IPS-NIHi11 (cell line): ENCODE measurements at places on chromosomes 3 and 15.

GRCh38 chr3:127492426-127492825, 98.1 kb downstream of the TPRA1 start:
- no peak for DNase-seq

DNA sequence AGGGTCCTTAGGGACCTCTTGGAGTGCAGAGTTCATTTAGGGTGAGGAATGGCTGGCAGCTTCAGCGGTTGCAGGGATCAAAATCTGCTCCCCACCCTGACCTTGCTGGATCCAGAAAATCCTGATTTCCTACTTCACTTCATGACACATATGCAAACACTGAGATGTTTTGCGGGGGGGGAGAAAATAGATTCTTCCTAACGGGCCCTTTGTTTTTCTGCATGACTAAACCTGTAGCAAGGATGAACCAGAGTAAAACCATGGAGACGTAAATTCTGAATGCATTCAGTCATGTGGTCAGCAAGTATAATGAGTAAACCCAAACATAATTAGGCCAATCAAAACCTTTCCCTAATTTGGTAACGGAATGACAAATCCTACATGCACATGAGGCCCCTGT, 20.0 kb upstream of the RBP1 start:
- no peak for DNase-seq

DNA sequence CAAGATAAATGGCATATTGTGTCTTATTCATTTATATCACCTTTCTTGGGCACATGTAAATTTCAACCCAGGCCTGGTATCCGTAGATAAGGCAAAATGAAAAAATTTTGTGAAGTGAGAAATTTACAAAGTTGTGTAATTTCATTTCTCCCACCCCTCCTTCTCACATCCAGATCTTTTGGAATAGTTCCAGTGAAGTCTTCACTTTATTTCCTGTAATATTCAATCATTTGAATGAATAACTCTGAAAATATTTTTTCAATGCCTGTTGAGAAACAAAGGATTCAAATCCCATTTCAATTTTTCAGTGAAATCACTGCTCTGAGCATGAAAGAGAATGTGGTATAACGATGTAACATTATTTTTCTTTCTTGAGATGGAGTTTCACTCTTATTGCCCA, 53.4 kb downstream of the BTLA start:
- DNase-seq = no peak

- peak; percentile 95 for DNase-seq
Measured at GRCh38 chr15:73368301-73369136, at the start of gene HCN4. Gene HCN4, minus strand, starts transcription at chr15:73368958. Its CDS starts 688 bp downstream, at chr15:73368270.

DNA sequence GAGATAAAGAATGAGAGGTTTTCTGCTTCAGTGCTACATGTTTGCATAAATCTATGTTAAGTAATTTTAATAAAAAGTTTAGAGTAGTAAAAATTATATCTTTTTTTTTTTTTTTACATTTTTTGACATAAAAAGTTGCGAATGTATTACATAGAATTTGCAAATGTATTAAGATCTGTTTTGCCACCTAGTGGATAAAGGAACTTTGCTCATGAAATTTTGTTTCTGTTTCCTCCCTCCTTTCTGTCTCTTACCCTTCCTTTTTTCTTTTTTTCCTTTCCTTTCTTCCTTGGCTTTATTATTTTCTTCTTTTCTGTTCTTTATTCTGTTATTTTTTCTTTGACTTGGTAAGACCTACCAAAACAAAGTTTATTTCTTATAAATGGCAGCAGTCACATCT, 58.5 kb upstream of the UTS2B start:
- DNase-seq = no peak

- no peak for DNase-seq
Measured at GRCh38 chr3:51691021-51691420, 15.8 kb upstream of the GRM2 start.

DNA sequence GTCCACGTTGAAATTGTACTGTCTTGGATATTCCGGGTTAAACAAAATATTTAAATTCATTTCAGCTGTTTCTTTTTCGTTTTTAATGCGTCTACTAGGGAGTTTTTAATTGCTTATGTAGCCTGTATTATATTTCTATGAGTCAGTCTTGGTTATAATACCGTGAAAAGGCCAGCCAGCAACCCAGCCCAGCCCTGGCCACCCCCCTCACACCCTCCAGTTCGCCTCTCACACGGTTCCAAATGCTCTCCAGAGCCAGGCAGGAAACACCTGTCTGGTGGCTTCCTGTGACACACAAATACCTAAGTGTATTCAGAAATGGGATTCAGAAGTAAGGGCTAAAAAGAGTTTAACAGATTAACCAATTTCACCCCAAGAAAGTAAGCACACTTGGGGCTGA, 4.4 kb downstream of the SH3BP5 start:
- DNase-seq = peak; percentile 32

GRCh38 chr3:123096731-123097130, 29.9 kb downstream of the PDIA5 start:
- DNase-seq = no peak

GRCh38 chr15:60703207-60703933, 224.4 kb upstream of the ICE2 start:
- no peak for DNase-seq

GRCh38 chr15:39056357-39056756, 491.7 kb upstream of the RASGRP1 start:
- no peak for DNase-seq

GRCh38 chr3:60301142-60301541, 950.1 kb downstream of the FHIT start:
- DNase-seq = no peak

GRCh38 chr15:58758141-58758540, 8.6 kb upstream of the ADAM10 start:
- no peak for DNase-seq

DNA sequence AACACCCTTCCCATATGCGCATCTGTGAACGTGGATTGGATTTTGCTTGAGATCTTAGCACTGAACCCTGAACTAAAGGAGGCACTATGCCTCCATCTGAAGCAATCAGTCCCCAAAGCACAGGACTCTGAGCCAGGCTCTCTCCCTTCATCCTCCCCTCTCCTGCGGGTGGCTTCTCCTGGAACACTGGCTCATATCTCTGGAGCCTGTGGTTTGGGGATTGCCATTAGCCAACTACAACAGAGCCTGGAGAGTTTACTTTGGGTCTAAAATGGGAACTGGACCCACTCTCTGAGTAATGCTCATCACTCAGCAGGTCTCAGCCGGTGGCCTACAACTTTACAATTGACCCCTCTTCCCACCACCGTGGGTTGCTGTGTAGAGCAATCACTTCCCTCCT, 190.8 kb upstream of the HES1 start:
- no peak for DNase-seq

GRCh38 chr15:35309886-35310285, 224.8 kb upstream of the NANOGP8 start:
- no peak for DNase-seq

DNA sequence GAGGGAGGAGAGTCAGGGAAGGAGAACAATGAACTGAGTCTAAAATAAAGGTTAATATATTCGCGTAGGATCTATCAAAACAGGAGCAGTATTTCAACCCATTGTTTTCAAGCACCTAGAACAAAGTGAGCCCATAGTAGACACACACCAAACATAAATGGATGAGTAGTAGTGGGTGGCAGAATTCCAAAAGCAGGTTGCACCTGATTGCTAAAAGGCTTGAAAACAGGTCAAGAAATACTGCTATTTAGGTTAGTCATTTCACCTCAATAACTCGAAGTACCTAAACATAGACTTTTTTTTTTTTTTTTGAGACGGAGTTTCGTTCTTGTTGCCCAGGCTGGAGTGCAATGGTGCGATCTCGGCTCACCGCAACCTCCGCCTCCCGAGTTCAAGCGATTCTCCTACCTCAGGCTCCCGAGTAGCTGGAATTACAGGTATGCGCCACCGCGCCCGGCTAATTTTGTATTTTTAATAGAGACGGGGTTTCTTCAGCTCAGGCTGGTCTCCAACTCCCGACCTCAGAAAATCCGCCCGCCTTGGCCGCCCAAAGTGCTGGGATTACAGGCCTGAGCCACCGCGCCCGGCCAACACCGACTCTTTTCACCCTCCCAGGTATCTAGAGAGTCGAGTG, 855 bp upstream of the ABHD5 start:
- no peak for DNase-seq

DNA sequence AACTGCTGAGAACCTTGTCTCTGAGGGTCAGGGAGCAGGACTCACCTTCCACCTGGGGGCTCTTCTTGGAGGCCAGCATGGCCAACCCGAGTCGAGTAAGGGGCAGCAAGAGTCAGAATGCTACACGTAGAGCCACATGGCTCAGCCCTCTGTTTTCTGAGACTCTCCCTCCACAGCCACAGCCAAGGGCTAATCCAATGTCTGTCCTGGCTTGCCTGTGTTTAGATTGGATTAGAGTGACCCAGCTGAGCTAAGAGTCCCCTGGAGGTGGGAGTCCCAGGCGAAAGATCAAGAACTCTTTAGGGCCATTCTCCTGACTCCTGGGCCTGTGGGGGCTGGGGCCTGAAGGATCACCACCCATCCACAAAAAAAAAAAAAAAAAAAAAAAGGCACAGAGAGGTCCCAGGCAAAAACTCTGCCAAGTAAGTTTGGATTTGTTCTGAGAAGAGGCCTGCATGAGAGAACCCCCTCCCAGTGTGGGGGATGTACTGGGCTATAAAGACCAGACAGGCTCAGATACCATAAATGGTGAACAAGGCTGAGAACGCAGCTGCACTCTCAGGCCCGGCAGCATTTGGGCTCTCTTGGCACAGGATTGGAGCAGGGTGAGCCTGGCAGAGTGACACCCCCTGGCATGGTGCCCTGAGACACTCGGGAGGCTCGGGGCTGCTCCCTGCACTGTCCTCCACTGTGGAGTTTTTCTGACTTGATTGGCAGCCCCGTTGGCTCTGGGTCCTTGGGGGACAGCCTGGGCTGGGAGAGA, 88.0 kb upstream of the OSBPL11 start:
- DNase-seq = no peak

DNA sequence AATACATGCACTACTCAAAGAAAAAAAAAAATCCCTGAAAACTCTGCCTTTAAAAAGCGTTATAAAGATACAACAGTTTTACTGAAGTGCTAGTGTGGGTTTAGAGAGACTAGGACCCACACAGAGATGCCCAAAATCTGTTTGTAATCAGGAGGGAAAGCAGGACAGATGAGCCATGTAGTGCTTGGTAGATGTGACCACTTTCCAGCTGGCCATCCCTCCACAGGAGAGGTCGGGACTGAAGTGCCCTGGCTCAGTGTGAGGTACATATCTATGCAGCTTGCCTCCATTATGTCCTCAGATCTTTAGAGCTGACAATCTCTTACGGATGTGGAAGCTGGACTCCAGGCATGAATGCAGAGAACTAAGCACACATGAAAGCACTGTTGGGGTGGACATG, 57.5 kb upstream of the NANOGP8 start:
- no peak for DNase-seq

- no peak for DNase-seq
Measured at GRCh38 chr3:24853685-24854490, 359.2 kb upstream of the THRB start.

DNA sequence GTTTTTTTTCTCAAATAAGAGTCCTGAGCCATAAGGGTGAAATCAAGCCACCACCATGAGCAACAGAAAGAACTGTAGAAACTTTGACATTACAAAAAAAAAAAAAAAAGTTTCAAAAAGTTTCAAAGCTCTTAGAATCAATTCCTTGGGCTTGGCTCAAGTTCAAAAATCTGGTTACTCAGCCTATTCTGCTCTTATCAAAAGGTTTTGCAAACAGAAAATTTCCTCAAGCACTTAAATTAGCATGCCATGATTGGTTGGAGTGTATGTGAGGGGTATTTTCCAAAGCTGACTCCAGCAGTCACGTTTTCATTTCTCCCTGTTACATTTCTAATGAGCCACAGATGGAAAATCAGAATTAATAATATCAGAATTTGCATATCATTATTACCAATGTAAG, 12.1 kb upstream of the PEX5L start:
- DNase-seq = no peak

- no peak for DNase-seq
Measured at GRCh38 chr3:105806359-105806758, 62.5 kb downstream of the CBLB start.

- no peak for DNase-seq
Measured at GRCh38 chr3:171264758-171265157, 195.4 kb downstream of the TNIK start.

GRCh38 chr3:178043084-178043483, 493.2 kb upstream of the KCNMB2 start:
- no peak for DNase-seq

DNA sequence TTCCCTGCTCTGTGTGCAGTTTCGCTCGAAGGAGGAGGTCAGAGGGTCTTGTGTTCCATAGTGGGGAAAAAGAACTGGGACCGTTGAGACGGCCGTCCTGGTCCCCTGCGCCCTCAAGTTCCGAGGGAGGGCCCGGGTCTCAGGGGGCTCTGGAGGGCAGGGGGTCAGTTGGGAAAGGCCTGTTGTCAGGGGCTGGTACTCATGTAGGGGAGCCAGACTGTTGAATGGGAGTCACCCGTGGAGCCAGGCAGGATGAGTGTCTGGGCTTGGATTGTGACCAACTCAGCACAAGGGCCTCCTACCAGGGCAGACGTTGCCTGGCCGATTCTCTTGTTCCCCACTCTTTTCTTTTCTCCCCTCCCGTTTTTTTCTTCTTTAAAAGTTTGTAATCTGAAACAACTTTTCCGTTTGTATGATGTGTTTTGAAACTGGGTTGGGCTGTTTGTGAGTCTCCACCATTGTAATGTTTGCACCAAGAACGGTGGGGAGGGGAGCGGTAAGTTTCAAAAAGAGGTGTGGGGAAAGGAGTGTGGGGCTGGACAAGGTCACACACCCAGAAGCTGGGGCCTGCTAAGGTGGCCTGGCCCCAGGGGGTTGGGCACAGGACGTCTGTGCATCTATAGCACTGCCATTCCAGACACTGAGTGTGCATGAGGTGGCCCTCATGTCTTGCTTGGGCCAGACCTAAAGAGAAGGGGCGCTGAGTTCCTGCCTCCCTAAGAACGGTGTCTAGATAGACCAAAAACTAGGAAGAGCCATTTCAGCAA, 1.1 kb downstream of the CMTM7 start:
- no peak for DNase-seq

GRCh38 chr3:60992395-60992794, 258.9 kb downstream of the FHIT start:
- no peak for DNase-seq
